ENCODE measurements at places on chromosomes 11 and 22.

- peak; percentile 5 for DNase-seq
Observed at GRCh38 chr11:112797092-112797491, 164.1 kb upstream of the NCAM1 start.

GRCh38 chr11:62804310-62805075 lies 747 bp downstream of the NXF1 start:
- DNase-seq: peak; percentile 75

DNA sequence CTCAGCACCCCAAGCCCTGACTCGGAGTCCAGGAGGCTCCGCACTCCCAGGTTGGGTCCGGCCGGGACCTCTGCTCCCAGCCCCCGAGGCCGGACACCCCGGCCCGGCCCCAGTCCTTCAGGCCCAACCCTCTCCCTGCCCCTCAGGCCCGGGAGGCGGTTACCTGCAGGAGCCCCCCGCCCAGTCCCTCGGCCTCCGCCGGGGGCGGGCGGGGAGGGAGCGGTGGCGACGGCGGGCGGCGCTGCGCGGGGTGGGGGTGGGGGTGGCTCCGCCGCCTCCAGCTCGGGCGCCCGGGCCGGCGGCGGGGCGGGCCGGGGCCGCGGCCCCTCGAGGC lies 310 bp downstream of the TCF20 start:
- peak; percentile 25 for DNase-seq

DNA sequence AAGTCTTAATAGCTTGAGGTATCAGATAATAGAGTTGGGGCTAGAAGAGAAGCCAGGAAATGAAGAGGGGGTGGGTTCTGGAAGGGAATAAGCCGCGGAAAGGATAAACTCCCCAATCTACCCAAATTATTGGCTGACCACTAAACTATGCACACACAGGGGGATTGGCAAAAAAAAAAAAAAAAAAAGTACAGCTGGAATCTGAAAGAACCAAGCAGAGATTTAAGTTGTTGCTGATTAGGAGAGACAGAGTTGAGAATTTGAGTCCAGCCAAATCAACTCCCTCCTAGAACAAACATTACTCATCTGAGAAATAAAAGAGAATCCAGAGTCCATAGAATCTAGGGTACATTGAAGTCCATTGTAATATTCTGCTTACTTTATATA lies 134.9 kb downstream of the CCDC81 start:
- DNase-seq: no peak

DNA sequence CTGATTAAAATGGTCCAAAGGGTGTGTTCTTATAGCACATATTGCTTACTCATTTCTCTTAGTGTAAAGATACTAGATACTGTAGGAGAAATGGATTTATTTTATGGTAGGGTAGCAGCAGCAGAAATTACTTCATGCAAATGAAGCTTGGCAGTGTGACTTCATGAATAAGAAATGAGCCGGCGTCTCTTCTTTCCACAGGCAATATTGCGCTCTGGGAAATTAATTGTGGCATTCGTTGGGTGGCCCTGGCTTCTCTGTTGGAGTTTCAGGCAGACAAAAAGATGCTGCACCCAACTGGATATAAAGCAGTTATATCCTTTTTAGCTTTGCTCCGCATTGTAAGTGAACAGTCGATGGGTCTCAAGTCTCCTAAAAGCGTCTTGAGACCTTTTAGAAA lies 211.0 kb upstream of the NAV2 start:
- no peak for DNase-seq

DNA sequence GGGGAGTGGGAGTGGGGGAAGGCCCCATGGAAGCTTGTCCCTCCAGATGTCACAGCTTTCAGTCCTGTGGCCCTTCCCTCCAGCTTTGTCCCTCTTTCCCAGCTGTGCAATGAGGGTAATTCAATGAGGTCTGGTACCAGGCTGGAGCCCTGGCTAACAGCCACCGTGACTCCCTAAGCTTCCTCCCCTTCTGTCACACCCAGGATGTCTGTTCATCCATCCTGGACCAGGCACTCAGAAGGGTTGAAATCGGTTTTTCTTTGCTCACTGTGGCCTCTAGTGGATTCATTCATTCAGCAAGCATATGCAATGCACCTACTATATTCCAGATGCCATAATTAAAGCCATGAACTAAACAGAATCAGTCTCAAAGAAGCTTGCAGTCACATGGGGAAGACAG lies 38.7 kb downstream of the SYT13 start:
- DNase-seq: no peak

GRCh38 chr11:121366038-121366437 lies 73.5 kb downstream of the SC5D start:
- no peak for DNase-seq

DNA sequence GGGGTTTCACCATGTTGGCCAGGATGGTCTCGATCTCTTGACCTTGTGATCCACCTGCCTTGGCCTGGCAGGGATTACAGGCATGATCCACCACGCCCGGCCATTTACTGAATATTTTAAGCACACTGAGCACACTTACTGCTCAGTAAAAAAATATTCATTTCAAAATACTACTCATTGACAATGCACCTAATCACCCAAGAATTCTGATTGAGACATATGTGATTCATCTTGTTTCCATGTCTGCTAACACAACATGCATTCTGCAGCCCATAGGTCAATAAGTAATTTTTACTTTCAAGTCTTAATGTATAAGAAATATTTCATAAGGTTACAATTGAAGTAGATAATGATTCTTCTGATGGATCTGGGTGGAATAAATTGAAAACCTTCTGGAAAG lies 4.2 kb upstream of the OR52J3 start:
- no peak for DNase-seq

DNA sequence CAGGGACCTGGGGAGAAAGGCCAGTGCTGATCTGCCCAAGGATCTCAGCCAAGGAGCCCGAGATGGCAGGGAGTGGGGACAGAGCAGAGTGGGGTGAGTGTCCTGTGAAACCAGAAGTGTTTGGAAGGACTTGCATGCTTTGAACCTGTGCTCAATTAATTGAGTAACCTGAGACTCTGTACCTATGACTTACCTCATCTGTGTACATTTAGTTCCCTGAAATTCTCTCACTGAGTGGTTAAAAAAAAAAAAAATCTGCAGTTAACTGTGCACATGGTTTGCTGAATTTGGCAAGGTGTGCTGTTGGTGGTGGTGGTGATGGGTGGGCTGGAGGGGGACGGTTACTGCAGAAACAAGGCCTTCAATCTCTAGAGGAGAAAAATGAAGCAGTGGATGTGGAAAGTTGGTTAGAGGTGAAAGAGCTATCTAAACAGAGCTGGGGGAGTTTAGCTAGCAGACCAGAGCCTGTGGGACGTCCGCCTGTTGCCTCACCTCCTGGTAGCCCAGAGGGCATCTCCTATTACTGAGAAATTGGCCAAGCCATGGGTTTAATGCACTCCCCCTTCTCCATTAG lies 8.3 kb upstream of the SORL1-AS1 start:
- DNase-seq: no peak

DNA sequence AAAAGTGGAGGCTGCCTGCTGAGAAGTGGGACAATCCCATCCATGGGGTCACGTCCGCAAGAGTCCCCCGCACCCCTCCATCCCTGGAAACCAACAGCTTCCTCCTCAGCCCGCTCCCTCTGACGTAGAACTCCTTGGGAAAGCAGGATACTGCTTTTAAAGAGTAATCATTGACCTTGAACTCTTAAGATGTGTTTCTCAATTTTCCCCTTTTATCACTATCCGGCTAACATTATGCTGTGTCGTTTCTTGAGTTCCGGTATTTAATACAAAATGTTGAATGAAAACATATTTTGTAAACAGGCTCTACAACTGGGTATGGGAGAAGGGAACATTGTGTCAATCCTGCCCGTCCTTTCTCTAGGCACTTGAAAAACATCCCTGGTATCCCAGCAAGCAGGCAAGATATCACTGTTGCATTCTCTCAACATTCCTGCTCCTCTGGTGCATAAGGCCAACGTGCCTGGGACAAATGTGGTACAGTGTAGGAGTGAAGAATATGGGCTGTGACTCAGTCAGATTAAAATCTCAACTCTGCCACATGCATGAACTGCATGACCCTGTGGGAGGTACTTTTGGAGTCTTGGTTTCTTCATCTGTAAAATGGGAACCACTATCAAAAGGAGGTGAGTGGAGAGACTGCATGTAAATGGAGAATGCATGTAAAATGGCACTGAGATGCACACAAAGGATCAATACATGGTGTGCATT lies 52.8 kb downstream of the WT1 start:
- no peak for DNase-seq

- no peak for DNase-seq
Observed at GRCh38 chr22:16847271-16847670, 22.1 kb upstream of the XKR3 start.

GRCh38 chr11:59756558-59756840 lies 1.3 kb downstream of the STX3 start:
- DNase-seq: no peak

DNA sequence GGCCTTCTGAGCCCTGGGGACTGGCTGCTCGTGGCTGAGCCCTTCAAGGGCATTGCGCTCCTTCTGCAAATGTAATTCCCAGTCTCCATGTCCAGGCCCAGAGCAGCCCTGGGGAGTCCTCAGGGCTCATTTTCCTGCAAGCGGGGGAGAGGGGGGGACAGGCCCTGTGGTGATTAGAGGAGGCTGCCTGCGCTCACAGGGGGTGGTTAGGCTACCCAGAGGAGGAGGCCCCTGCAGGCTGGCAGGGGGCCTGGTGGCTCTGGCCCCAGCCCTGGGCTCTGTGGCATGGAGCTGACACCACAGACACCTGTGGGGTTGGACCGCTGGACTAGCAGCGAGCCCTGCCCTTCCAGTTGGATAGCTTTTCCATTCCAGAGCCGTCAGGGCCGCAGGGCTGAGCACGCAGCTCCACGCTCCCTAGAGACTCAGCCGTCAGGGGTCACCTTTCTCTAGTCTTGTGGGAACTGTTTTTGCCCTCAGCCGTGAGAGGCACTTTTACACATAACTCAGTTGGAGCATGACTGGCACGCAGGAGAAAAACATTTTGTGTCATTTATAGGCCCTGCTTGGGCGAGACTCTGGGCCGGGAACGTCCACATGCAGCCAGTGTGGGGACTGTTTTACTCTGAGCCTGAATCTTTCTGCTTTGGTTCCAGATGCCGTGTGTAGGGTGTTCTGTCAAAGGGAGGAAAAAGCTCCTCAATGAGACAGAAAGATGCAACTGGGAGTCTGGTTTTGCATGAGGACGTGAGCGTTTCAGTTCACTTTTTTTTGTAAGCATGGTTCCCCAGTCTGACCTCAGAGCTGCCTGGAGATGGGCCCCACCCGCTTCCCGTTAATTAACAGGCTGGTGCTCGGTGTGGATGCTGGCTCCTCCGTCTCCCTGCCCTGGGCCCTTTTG lies 58.1 kb downstream of the LRP5 start:
- peak; percentile 60 for DNase-seq

DNA sequence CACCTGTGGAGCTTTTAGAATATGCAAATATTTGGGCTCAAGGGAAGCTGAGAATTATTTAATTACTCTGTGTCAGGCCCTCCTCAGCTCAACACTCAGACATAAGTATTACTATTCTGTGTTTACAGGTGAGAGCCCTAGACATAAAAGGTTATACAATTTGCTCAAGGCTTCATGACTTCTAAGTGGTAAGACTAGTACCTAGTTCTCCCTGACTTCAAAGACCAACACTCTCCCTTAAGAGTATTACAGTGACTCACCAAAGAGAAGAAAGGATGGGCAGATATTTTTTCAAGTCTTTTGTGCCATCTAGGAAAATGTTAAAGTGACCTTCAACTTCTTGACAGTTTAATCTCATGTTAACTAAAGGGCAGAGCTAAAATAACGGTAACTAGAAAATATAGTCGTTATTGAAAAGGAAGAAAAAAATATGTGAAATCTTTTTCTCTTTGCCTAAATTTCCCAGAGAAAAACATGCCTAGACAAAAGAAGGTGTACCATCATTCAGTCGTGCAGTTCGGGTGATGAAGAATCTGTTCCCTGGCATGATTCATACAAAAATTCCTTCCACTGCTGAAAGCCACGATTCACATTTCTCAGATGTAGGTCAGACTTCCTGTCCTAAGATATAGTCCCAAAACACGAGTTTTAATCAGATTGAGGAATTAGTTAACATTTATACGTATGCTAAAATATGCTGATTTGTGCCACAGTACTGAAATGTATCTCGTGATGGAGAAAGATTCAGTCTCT lies 849.1 kb upstream of the API5 start:
- no peak for DNase-seq

GRCh38 chr11:83303316-83303715 lies 17.1 kb upstream of the CCDC90B start:
- no peak for DNase-seq

GRCh38 chr11:111654601-111655000 lies 52.4 kb downstream of the SIK2 start:
- no peak for DNase-seq

GRCh38 chr22:33255791-33256190 lies 197.6 kb upstream of the SYN3 start:
- DNase-seq: no peak

DNA sequence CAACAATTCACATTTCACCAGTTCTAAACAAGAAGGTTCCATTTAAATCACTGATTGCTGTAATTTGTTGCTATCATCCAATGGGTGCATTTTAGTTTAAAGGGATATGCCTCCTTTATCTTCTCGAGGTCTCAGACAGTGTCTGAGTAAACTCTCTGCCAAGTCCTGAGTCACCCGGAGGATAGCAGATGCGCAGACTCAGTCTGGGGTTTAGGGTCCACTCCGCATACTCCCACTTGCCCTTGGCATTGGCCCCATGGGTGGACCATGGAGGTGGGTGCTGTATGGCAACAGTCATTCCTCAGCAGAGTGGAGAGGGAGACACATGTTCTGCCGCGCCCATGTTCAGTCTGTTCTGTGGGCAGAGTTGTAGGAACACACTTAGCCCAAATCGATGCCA lies 65.4 kb upstream of the CRTAM start:
- peak; percentile 26 for DNase-seq

DNA sequence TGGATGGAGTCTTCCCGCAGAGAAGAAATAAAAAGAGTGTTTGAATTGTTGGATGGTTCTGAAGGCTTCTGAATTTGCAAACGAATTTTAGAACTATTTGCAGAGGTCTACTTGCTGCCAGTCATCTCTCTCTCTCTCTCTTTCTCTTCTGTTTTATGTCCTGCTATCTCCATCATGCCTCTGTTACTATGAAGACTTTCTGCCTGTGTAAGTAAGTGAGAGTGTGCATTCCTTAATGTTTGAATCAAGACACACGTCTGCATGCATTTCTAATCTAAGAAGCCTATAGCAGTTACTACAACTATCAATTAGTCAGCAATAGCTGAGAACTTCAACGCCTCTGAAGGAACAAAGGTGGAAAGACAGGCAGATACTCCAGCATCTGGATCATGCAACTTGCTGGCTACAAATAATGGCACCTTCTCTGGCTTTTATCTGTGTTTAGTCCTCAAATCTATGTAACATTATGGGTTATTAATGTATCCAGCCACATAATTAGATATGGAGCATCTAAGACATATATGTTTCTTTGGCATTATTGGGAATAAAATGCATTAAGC lies 191.5 kb upstream of the BLID start:
- no peak for DNase-seq

GRCh38 chr22:40252146-40252545 lies 74.4 kb downstream of the TNRC6B start:
- no peak for DNase-seq

DNA sequence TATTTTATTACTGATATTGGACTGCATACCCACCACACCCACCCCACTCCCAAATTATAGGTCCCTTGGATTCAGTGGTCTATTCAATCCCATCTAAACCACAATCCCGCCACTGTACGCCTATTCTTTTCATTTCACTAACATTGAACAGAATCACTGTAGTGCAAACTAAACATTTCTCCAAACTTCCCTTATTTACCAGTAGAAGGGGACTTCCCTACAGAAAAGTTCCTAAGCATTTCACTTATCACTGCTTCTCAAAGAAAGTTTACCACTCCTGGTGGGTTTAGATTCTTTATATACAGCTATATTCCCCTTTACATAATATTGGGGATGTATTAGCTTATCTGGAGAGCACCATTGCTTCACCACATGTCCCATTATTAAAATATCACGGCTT lies 29.3 kb downstream of the OR8B12 start:
- DNase-seq: no peak

All from mesenchymal stem cell (in vitro differentiated cells and primary cell).